Airway epithelial cell (primary cell): ENCODE measurements at places on chromosomes 12 and 14. TPM values are rescaled to one million over a fixed set of nuclear protein-coding genes. Genes with fewer than 3 reads are reported as not detected.

NXPH4 gene
- total RNA-seq = 6.2 and 9.3 TPM in 2 replicates

HIF1A gene
- 221 and 301 TPM in 2 replicates for total RNA-seq

ACYP1 gene
- total RNA-seq = 12.8 and 14.0 TPM in 2 replicates

CFAP54 gene
- 0.05 and 0.63 TPM in 2 replicates for total RNA-seq

STAC3 gene
- 0.35 and 1.1 TPM in 2 replicates for total RNA-seq

BEGAIN gene
- total RNA-seq = 0.21 and 0.23 TPM in 2 replicates

LTBR gene
- total RNA-seq = 197 and 205 TPM in 2 replicates

TAS2R7 gene
- total RNA-seq = not detected in 2 replicates

EPYC gene
- total RNA-seq = not detected in 2 replicates

MYF5 gene
- not detected in 2 replicates for total RNA-seq

SLC25A21 gene
- 1.9 and 3.8 TPM in 2 replicates for total RNA-seq

NOVA1 gene
- total RNA-seq = not detected in 2 replicates

ZC3H10 gene
- total RNA-seq = 0.98 and 2.2 TPM in 2 replicates

C1QL4 gene
- 0.42 TPM in 1 of 2 replicates, not detected in the other for total RNA-seq
